HL-60 (cell line): ENCODE measurements at places on chromosomes 7 and 10.

- no peak for DNase-seq
Observed at GRCh38 chr7:90917539-90917938, 321.4 kb downstream of the CDK14 start.

- DNase-seq, result no peak
Observed at GRCh38 chr10:102299873-102300272, 54.5 kb downstream of the GBF1 start.

- DNase-seq, result no peak
Observed at GRCh38 chr10:122484276-122485060, 23.1 kb downstream of the HTRA1 start.

DNA sequence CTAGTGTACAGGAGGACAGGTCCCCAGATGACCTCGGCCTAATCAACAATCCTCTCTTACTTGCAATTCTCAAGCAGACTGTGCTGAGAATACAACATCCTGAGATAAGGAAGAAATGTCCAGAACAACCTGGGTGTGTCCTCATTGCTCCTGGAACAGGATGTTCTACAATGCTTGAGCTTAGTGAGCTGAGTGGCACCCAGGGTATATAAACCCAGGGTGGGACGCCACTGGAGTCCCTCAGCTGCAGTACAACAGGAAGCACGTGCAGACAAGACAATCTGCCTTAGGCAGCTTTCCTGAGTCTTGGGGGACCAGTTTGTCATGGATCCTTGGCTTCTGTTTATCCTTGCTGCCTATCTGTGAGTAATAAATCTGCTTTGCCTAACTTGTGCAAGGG lies 27.7 kb upstream of the SLC25A13 start:
- DNase-seq, result no peak

- DNase-seq, result peak; percentile 16
Observed at GRCh38 chr10:97534746-97535367, 36.1 kb downstream of the UBTD1 start.

DNA sequence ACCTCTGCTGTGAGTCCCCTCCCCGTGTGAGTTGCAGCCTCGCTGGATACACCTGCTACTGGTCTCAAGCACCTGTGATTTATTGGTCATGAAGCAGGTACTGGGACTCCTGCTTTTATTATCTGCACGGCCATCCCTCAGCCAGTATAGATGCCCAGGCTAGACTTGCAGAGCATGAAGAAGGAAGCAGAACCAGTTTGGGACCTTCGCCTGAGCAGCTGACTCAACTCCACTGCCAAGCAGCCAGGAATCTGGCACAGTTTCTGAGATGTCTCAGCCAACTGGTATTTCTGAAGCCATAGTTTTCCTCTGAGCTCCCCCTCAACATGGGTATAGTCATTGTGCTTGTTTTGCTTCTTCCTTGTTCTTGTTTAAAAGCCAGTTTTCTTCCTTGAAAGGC lies 28.0 kb upstream of the SLC39A12 start:
- no peak for DNase-seq

DNA sequence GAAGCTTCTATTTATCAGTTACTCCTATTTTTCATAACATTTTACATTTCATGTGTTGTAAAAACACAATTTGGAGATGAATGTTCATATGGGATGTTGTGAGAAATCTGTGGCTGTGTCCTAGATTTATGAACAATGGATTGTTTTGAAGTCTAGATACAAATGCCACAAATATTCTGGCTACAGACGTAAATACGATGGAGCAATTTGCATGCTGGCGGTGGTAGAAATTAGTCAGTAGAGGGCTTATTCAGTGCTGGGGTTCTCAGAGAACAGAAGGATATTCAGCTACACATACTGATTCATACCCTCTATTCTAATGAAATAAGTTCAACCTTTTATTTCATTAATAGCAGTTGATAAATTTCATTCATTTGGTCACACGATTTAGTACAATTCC lies 48.8 kb downstream of the PLPP4 start:
- DNase-seq, result no peak

GRCh38 chr7:128783143-128783861 lies 7.7 kb upstream of the OPN1SW start:
- DNase-seq, result no peak

- no peak for DNase-seq
Observed at GRCh38 chr7:41699516-41699915, 3.4 kb downstream of the INHBA start.

DNA sequence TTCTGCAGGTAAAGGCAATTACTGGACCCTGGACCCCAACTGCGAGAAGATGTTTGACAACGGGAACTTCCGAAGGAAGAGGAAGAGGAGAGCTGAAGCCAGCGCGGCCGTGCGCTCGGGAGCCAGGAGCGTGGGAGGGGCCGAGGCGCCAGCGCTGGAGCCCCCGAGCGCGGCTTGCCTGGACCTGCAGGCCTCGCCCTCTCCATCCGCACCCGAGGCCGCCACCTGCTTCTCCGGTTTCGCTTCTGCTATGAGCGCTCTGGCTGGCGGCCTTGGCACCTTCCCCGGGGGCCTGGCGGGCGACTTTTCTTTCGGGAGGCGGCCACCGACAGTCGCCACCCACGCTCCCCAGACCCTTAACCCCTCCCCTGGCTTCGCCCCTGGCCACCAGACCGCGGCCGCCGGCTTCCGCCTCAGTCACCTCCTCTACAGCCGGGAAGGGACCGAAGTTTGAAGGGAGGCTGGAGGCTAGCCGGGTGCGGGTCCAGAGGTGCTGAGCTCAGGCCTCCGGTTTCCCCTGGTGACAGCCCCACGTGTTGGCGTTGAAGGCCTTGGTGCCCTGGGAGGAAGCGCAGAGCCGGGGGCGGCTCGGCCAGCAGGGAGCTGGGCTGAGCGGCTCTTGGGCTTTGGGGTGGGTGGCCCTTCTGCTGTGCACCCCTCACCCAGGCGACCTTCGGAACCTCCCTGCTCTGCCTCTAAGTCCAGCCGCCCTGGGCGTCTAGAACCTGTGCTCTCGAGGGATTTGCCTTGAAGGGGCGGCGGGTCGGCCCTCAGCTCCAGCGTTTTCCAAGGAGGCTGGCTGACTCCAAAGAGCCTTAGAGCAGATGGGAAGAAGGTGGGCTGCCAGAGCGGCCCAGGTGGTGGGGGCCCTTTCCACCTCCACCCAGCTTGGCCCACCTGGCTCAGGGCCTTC lies 1.8 kb downstream of the FOXI2 start:
- DNase-seq, result no peak

- DNase-seq, result no peak
Observed at GRCh38 chr10:121078672-121079102, 227.5 kb downstream of the WDR11 start.

GRCh38 chr10:103603382-103603781 lies 109.9 kb downstream of the NEURL1 start:
- no peak for DNase-seq

GRCh38 chr10:14536241-14537213 lies 205.8 kb upstream of the FRMD4A start:
- no peak for DNase-seq

- no peak for DNase-seq
Observed at GRCh38 chr7:39749717-39750116, 126.3 kb downstream of the RALA start.
